ENCODE measurements at places on chromosomes 11 and 22.

DNA sequence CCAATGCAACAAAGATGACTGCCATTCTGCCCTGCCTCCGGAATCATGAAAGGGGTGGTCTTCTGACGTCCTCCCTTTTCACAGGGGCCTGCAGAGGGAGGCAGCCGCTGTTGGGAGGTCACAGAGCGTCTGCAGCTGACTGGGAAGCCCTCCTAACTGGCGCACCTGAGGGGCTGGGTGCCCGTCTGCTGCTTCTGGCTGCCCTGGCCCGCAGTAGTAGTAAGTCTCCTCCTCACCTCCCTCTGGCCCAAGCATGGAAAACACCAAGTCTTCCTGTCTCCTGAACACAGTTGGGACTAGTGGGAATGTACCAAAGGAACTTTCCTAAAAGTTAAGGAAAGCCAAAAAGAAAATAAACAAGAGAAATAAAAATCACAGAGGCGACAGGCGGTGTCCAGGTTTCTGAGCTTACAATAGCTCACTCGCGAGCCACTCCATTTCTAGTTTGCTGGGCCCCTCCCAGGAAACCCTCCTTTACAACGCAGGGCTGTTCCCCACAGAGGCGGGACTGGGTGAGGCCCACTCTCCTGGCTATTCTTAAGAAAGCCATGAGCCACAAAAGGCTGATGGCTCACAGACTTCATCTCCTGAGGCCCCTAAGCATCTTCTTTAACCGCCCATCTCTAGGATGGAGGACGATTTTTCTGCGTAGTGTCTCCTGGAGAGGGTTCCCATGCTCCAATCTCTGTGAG is 37.0 kb upstream of the CECR2 start:
- no peak for DNase-seq

DNA sequence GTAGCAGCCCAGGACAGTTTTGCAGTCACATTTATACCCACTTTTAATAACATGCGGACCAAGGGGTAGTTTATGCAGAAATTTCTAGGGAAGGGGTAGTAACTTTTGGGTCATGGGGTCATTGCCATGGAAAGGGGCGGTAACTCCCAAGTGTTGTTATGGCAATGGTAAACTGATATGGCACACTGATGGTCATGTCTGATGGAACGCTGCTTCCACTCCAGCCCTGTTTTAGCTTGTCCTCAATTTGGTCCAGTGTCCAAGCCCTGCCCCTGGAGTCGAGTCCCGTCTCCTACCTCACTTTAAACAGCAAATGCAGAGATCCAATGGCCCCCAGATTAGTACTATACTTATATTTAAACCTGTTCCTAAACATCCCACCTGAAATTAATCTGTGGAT is 11.2 kb upstream of the SEC14L4 start:
- no peak for DNase-seq

DNA sequence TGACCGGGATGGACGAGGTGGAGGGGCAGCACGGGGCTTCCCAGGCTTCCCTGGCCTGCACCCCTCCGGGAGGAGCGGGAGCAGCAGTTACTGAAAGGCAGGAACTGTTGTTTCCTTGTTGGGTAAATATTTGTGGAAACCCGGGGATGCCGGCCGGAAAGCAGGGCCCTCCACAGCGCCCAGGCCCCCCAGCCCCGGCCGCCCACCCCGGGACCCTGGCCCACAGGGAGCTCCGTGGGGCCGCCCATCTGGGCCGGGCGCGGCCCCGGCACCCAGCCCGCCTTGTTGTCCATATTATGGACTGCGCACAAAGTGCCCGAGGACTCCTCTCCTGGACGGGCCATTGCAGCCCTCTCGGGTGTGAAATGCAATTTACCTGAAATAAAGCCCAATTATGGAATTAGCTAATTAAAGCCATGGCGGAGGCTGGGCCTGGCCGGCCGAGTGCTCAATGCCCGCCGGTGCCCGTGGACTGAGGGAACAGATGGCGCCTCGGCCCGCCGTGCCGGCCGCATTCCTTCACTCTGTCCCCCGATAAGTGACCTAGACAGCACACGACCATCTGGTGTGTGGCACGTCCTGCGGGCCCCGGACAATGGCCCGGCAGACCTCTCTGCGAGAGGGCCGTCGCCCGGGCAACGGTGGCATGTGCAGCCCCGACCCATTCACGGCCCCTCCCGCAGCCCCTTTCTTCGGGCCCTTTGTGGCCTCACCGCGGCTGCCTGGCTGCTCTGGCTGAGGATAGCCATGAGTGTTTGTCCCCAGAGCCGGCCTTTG is 35.4 kb downstream of the CDKN1C start:
- no peak for DNase-seq

DNA sequence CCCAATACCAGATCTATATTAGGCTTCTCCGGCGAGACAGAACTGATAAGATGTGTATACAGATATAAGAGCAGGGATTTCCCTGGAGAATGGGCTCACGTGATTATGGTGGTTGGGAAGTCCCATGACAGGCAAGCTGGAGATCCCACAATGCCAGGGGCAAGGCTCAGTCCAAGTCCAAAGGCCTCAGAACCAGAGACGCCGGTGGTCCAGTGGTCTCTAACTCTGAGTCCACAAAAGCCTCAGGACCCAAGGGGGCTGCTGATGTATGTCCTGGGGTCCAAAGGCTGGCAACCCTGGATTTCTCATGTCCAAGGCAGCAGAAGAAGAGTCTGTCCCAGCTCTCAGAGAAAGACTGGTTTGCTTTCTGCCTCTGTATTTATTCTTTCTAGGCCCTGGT is 15.8 kb upstream of the OSBPL5 start:
- DNase-seq = no peak

GRCh38 chr22:26398741-26399153 is 30.3 kb upstream of the ASPHD2 start:
- peak; percentile 70 for DNase-seq

GRCh38 chr11:38594895-38595294 is 1996.9 kb upstream of the RAG2 start:
- DNase-seq = no peak

GRCh38 chr11:1748636-1749394 is 1.6 kb downstream of the IFITM10 start:
- DNase-seq = no peak

DNA sequence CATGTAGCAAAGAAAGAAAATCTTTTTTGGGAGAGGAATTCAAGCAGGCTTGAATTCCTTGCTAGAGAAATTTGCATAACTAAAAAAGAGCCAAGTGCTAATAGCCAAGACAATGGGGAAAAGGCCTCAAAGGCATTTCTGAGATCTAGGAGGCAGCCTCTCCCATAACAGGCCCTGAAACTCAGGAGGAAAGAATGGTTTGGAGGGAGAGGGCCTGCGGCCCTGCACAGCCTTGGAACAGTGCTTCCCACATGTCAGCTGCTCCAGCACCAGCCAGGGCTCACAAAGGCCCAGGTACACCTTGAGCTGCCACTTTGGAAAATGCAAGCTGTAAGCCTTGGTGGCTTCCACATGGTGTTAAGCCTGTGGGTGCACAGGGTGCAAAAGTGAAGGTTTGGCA is 55.5 kb upstream of the TSPAN18 start:
- no peak for DNase-seq

- DNase-seq = no peak
These were observed 27.8 kb upstream of the LMO2 start for GRCh38 chr11:33919645-33920044.

DNA sequence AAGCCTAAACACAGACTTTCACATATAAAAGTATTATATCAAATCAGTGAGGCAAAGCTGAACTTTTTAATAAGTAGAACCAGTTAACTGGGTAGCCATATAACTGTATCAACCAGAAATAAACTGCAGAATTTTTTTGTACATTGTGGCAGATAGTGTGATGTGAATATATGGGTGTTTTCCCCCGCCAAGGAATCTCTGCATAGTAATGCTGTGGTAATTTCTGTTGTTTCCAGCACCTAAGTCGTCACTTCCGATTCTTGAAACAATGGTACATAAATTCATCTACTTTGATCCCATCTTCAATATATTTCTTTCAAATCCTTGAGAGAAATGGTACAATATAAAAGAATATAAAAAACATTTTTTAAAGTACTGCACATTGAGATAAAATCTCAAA is 39.6 kb downstream of the NARS2 start:
- DNase-seq = no peak

DNA sequence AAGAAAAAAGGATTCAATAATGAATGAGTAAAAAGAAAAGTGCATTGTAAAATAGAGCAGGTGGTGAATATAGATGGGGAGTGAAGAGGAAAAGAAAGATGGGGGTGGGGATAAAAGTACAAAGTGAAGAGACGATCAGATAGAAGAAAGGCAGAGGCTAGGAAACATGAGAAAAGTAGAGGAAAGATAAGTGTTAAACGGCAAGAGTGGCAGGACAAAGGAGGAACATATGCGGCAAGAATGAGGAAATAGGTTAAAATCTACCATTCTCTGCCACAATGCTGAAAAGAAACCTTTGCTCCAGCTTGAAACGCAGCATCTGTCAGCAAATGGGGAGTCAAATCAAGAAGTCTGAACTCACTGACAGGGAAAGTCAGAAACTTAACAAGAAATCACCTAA is 6.8 kb downstream of the FUT4 start:
- DNase-seq = no peak

DNA sequence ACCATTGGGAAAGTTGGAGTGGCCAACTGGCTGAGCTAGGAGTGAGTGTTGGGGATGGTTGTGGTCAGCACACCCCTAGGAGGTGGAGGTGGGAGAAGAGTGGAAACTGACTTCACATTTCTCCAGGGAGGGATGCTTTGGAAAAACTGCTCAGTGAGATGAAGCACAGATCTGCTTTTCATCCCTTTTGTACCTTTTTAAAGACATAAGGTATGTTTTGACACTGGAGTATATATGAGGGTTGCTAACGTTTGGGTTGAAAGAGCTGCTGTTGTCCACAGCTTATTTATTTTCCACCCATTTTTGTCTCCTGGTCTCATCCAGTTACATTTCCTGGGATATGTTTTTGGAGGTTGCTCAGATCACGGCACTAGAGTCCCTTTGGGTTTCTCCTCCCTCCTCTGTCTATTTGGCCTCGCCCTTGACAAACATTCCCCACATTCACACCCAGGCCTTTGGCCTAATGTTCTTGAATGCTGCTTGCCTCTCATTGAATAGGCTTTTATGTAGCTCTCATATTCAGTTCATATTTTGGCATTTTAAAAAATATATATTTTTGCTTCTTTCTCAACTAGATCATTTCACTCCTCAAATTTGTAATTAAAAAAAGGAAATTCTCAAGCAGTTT is 8.3 kb downstream of the SREBF2 start:
- no peak for DNase-seq

DNA sequence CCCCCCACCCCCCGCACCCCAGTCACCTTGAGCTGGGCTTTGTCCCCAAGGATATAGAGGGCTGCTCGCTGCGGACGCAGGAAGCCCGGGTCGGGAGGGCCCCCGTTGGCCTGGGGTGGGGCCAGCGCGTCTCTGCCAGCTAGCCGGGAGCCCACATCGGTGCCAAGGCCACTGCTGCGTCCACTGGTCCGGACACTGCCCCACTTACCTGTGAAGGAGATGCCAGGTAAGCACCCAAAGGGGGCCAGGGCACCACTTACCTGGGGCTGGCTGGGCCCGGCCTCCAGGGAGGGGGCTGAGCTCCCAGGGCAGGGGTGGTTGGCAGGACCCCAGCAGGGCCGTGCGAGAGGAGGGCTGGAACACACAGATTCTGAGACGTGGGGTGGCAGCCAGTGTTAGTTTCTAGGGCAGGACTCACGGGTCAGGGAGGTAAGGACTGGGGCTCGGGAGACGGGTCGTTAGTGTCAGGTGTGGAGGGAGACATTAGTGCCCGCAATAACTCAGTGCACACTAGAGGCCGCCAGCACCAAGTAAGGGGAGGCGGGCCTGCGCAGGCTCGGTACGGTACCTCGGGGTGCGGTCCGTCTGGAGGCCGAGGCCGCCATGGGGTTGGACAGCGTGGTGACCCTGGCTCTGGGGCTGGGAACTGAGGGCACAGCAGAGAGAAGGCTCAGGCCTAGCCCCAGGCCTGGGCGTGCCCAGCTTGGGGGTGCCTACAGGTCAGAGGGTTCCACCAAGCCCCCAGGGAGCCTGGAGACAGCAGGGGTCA is 18.2 kb downstream of the SBF1 start:
- no peak for DNase-seq

DNA sequence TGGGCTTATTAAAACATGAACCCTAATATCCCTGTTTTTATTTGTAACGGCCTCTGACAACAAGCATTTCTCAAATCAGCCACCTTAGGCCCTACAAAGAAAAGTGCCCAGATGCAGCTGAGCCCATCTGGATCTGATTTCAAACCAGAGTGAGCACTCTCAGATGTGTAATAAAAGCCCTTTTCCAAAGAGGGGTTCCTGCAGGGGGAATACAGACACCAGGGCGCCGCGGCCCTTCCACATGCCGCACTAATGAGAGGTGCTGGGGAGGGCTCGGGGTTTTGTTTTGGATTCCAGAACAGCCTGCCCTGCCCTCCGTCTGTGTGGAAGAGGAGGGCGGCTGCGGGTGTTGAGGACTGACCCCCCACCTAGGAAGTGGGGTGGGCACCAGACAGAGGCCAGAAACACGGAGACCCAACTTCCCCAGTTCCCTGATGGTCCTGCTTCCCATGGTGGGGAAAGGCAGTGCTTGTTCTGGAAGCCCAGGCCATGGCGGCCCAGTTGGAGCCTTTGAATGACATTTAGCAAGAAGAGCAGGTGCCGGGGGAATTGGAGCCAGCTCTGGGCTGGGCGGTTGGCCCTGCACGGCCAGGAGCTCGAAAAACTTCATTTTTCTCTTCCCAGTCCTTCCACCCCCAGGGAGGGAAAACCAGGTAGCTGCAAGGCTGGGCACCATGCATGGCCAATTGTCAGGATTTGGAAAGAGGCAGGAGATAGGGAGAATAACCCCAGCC is 63.7 kb downstream of the MACROD1 start:
- DNase-seq = no peak

DNA sequence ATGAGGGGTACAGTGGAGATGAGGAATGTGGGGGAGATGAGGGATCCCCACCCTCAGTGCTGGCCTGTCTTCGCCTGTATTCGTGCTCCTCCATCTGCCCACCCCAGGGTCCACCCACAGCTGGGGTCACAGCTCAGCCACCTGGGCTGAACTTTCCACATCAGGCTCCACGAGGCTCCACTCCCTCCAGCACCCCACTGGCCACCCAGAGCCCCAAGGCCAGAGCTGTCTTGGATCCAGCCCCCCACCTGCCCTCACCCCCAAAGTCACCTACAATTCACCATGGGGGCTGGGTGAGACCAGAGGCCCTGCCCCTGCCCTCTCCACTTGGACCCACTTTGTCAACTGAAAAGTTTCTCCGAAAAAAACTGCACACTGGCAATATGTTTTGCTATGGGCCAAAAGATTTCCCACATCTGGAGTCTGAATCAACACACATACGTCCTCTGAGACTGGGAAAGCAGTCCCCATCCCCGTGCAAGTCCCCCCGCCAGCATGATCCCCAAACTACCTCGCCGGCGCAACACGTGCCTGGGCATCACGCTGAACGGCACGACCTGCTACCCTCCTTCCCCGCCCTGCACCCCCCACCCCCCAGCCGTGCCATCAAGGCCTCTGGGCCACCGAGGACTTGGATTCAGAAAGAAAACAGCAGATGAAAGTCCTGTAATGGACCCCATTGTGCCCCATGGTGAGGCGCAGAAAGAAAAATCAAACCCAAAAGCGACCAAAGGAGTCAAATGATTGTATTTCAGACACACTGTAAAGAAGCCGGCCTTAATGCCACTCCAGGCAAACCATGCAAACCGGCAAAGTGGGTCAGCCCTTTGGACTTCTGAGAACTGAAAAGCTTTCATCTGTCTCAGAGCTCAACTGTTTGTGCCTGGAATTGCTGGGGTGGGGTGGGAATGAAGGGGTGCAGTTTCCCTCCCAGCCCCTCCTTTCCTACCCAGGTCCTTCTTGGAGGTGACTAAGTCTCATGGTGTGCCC is 16.5 kb upstream of the GAL start:
- no peak for DNase-seq

GRCh38 chr11:102293873-102294601 is 23.2 kb upstream of the BIRC3 start:
- peak; percentile 68 for DNase-seq

- DNase-seq = peak; percentile 100
These were observed at the start of gene TAF6L for GRCh38 chr11:62771144-62772021. Gene TAF6L (plus strand): TSS chr11:62771396. CDS start chr11:62775784, 4,388 bp downstream.
